Stimulated activated CD8-positive, alpha-beta memory T cell treated with anti-CD3 and anti-CD28 coated beads, Interleukin-12 subunit alpha, Interleukin-12 subunit beta, amount 100 ng/mL, for 4 hours (primary cell): ENCODE measurements at places on chromosomes 5 and 9.

DNA sequence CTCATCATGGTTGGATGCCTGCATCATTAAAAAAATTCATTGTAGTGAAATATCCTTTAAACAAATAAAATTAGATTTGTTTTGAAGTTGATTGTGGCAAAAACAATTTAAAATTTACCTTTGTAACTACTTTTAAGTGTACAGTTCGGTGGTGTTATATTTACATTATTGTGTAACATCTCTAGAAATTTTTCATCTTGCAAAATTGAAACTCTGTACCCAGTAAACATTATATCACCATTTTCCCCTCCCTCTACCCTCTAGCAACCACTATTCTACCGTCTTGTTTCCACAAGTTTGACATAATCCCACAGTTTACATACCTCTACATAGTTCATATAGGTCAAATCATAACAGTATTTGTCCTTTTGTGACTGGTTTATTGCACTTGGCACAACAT lies 2.0 kb upstream of the KIAA1958 start:
- no peak for DNase-seq

DNA sequence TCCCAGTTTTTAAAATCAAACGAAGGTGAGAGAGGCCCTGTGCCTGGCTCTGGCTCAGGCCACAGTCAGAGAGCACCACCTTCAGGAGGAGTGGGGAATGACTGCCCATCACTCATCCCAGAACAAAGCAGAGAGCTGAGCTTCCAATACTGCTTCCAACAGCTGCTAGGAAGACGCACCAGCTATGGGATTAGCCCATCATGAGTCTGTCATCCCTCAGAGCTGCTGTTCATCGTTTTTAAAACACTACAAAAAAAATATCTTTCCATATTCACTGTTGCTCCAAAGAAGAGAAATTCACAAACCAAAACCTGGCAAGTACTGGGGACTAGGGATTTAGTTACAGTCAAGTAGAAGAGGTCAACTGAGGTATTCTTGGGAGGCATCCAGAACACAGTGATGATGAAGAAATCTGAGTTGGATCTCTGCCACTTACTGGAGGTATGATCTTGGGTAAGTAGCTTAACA lies 102.4 kb downstream of the CDK5RAP2 start:
- no peak for DNase-seq

DNA sequence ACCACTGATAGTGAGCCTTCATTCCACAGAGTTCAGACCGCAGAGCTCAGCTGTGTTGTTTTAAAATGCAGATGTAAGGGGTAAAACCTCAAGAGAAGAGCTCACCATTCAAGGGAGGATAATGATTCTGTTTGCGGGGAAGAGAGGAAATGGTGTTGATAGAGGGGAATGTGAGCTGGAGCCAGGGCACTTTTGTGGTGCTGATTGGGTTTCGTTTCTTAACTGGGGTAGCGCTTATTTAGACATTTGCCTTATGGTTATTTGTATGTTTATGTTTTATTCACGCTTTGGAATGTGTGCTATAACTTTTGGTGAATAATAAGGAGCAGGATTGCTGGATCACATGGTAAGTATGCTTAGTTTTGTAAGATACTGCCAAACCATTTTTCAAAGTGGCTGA lies 42.5 kb downstream of the STXBP1 start:
- DNase-seq = no peak

DNA sequence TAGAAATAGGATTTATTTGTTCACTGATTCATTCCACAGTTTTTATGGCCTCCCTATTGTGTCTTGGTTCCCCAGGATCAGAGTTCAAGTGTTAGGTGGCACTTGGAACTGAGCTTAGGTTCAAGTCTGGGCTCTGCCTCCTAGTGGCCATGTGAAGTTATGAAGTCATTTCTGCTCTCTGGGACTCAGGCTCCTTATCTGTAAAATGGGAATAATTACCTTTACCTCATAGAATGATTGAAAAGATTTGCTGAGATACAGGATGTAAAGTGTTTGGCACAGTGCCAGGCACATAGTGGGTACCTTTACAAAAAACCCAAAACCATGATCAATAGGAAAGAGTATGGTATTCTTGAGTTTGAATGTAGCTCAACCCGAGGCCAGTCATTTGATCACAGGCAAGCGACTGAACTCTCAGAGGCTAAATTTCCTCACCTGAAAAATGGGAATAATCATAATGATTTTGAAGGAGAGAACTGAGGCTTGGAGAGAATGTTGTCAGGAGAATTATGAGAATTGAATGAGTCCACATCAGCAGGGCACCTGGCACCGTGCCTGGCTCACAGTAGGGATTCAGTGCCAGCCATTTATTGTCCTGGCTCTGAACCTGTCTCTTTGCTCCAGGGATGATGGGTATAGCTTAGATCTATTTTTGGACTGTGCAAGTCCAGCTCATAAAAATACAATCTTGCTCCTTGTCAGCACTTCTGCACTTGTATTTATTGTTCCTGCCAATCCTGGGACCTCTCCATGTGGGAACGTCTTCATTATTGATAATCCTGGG lies 10.8 kb downstream of the NSG2 start:
- no peak for DNase-seq

- DNase-seq = no peak
Measured at GRCh38 chr5:111848476-111848875, 91.5 kb upstream of the NREP start.

GRCh38 chr5:150021491-150022157 lies 21.1 kb downstream of the HMGXB3 start:
- DNase-seq = no peak

DNA sequence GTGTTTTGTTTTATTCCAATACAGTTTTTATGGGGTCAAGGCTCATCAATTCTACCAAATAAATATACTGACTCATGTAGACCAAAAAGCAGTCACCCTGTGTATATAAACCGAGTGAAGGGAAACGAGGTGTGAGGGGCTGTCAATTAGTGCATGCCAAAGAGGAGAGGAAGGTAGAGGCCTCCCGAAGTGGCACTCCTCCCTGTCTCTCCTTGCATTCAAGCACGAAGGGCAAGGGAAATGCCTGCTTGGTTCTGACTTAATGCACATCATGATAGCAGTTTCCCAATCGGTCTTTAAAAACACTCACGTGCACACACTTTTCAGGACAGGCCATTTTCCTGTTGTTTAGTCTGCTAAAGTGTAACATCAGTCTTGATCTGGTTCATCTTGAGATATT lies 125.6 kb upstream of the SLCO6A1 start:
- no peak for DNase-seq
